ENCODE measurements at places on chromosomes 5 and 9.

DNA sequence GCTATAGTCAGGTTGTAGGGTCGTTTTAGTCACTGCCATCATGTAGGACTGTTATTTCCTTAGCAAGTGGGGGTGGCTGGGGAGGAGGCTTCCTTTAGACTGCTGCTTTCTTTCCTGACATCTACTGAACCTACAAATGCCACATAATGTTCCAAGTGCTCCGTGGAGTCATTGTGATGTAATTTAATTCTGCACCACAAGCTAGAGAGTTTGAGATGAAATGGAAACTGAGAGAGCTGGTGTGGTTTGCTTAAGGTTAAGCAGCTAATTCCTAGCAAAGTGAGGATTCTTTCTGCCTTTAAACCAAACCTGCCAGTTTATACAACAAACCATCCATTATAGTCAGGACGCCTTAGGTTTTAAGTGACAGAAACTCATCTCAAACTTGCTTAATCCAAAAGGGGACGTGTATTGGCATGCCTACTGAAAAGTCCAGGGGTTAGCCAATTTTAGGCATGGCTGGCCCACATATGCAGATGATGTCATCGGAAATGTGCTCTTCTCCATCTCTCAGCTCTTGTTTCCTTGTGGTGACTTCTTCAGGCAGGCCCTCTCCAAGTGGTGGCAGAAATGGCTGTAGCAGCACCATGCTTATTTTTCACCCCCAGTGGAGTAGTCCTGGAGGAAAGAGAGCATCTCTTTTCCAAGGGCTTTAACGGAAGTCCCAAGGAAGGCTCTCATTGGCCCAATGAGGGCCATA lies 30.5 kb downstream of the ZNF618 start:
- no peak for DNase-seq

- DNase-seq = no peak
Measured at GRCh38 chr9:101093620-101094019, 65.1 kb downstream of the PLPPR1 start.

DNA sequence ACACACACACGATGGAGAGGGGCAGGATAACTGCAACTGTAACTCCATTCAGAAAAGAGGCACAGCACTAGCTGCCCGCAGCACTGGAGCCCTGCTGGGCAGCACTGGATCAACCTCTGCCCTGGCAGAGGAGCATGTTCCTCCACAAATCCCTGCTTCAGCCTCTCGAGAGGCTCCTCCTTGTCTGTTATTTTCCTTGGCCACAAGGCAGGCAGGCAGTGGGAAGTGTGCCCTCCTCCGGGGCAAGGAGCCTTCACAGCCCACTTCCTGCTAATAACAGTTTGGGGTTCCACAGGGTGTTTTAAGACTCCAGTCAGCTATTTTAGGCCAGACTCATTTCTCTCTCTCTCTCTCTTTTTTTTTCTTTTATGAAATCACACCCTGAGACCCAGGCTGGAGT lies 11.8 kb downstream of the FXN start:
- DNase-seq = no peak

GRCh38 chr5:172958331-172959046 lies 735 bp upstream of the RPL26L1 start:
- DNase-seq = peak; percentile 69

DNA sequence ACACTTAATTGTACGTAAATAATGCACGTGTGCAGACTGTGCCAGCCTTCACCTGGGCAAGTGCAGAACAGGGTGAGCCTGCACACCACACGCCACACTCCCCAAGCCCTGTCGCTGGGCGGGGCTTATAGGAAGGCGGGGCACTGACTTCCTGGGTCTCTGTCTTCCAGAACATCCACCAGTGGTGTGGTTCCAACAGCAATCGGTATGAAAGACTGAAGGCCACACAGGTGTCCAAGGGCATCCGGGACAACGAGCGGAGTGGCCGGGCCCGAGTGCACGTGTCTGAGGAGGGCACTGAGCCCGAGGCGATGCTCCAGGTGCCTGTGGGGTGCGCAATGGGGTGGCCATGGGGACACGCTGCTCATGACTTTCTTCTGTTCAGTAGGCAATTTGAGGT lies 44.2 kb downstream of the GSN start:
- no peak for DNase-seq

- no peak for DNase-seq
Measured at GRCh38 chr9:91577633-91578061, 154.0 kb upstream of the NFIL3 start.

DNA sequence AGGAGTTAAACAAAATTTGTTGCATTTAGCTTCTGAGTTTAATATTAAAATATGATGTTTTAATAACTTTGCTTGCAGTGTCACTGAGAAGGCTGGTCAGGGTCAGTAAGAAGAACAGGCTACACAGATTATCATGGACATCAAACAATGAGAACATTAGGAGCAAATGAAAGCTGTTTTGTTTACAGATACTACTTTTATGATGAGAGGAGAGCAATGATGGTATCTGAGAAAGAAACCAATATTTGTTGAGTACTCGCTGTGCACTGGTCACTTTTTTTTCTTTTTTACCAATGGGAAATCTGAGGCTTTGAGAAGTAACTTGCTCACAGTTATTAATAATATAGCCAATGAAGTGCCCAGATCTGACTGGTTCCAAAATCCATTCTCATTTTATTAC lies 109.6 kb downstream of the INVS start:
- no peak for DNase-seq

- no peak for DNase-seq
Measured at GRCh38 chr5:180129291-180130190, 58.0 kb upstream of the RNF130 start.
